Lower lobe of right lung (tissue), 2 donors: ENCODE measurements at places on chromosomes 4 and X.

DNA sequence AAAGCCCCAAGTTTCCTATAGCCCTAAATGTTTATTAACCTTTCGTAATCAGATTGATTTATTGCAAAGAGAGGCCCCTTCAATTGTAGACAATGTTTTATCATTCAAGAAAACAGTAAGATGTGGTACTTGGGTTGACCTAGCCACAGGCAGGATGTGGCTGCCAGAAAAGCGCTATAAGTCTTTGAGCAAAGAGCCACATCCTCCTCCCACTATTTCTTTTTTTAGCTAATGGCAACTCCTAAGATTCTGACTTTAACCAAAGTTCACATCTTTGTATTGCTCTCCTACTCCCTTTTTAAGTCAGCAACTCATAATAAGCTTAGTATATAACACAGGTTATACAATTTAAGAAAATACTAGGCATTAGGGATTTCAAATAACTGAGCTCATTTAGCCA is 70.7 kb upstream of the PPP3CA start:
- no peak for DNase-seq

DNA sequence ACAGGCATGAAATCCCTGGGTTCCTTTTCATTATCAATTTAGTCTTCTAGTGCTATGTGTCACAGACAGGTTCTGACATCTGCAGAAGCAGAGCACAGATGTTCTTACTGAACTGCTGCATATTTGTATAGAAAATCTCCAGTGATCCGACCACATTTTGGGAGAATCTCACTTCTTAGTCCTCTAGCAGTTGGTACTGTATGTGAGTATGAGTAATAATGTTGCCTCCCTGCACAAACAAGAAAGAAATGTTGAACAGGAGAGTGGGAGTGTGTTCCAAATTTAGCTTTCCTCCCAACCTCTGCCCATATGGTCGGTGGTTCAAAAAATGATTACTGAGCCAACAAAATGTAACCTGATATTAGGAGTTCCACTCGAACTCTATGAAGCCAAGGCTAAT is 165.3 kb upstream of the GPC4 start:
- DNase-seq: no peak

GRCh38 chr4:189032606-189033338 is 893.5 kb downstream of the TRIML1 start:
- DNase-seq: no peak

DNA sequence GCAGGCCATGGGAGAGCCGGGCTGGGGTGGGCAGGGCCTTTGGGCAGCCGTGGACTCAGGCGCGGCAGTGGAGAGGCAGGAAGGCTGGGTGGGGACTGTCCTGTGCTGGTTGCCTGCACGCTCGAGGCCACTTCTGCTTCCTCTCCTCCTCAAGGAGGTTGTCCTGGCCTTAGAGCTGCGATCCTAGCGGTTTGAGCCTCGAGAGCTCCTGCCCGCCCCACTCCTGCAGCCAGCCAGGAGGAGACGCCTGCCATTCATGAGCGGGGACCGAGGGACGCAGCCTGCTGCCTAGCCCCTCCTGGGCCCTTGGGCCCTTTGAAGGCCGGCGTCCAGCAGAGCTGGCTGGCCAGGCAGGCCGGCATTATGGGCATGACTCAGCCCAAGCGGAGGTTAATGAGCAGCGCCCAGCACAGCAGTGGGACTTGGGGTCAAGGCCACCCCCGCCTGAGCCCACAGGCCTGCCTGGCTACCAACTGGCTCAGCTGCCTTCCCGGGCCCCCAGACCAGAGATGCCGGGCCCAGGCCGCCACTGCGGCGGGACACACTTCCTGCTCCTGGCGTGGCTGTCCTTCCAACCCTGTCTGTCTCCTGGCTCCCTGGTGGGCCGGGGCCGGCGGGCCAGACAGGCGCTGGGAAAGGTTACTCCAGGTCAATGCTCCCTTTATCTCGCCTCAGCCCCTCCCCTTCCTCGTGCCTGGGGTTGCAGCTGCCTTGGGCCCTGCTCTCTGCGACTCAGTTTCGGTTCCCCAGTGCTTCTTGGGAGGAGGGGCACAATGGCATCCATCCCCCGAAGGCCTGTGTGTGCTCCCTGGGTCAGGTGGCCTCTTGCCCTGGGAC is 1.8 kb downstream of the ABCD1 start:
- DNase-seq: peak; percentile 83

- DNase-seq: no peak
These were observed 52.0 kb upstream of the IL13RA1 start for GRCh38 chrX:118675326-118675965.

DNA sequence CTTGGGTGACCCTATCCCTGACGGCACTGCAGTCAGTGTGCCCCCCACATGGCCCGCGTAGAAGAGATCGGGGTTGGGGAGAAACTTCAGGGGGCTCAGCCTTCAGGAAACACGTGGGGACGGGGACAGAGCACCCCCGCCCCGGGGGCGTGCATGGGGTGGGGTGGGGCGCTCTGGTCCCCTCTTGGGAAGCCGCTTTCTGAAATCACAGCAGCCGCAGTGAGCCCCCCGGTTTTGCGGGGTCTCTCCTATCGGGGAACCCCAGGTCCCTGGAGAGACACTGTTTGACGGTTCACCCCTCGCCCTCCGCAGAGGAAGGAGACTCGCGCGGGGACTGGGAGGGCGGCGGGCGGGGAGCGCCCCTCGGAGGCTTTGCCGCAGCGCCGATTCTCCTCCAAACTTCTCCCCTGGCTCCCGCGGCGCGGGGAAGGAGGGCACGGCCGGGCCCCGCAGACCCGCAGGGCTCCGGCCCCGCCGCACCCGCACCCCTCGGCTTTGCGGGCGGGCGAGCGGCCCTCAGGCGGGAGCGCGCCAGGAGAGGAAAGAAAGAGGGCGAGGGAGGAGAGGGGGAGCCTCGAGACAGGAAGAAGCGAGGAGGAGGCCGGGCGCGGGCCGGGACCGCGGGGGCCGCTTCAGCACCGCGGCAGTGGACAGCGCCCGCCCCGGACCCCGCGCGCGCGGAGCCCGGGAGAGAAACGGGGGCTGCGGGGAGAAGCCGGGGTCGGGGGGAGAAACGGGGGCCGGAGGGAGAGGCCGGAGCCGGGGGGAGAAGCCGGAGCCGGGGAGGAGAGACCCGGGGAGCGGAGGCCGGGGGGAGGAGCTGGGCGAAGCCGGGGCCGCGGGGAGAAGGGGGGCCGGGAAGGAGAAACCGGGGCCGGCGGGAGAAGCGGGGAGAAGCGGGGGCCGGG is 612 bp downstream of the CPLX1 start:
- peak; percentile 13 for DNase-seq

DNA sequence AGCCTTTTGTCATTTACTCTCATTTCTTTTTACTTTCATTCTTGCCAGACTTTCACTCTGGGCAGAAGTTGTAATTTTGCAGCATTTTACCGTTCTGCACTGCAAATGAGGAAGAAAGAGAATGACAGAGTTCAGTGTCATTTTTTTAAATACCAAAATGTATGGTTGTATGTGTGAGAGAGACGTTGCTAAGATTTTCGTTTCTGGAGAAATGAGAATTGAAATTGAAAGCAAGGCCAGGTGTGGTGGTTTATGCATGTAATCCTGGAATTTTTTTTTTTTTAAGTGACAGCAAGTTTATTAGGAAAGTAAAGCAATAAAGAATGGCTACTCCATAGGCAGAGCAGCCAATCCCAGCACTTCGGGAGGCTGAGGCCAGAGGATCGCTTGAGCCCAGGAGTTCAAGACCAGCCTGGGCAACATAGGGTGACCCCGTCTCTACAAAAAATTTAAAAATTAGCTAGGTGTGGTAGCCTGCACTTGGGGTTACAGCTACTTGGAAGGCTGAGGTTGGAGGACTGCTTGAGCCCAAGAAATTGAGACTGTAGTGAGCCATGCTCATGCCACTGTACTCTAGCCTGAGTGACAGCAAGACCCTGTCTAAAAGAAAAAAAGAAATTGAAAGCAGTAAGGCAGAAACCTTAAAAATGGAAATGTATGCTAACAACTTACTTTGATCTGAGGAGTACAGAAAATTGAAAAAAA is 12.9 kb downstream of the DCK start:
- DNase-seq: no peak
